ENCODE measurements at places on chromosomes 4 and X.

DNA sequence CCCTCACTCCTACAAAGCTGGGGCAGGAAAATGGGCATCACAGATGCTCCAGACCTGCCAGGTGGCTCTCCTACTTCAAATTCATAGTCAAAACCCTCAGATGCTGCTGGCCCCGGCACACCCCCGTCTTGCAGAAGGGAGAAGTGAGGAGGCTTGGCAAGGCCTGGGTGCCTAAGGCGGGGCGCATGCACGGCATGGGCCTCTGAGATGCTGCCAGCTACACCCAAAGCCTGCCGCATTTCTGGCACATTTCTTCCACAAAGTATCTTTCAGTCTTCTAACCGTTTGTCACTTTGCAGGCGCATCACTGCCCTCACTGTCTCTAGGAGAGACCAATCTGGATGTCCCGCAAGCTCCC, 19.6 kb downstream of the WDR1 start:
- DNase-seq = no peak

- DNase-seq = no peak
Measured at GRCh38 chr4:159540501-159540900, 437.6 kb downstream of the RAPGEF2 start.

- no peak for DNase-seq
Measured at GRCh38 chr4:138851391-138852335, 163.9 kb upstream of the NOCT start.

- no peak for DNase-seq
Measured at GRCh38 chr4:31455612-31456011, 735.4 kb downstream of the PCDH7 start.

- DNase-seq = no peak
Measured at GRCh38 chr4:163527172-163527571, 32.7 kb downstream of the TMA16 start.

DNA sequence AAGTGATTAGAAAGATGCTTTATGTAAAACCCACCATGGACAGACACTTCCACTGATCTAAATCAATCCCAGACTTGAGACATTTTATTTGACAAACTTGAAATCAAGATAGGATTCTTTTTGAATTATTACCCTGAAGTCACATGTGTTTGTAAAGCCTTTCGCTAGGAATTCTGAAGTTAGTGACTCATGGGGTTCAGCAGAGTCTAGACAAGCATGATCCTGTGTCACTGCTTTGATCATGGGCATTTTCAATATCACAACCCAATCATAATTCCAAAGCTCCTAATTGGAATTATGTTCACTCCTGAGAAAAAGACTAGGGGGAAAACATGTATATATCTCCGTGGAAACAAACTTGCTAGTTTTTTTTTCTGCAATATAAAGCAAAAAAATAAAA, 67.5 kb upstream of the BMP3 start:
- DNase-seq = no peak

GRCh38 chr4:6378493-6379445, 93.6 kb downstream of the PPP2R2C start:
- DNase-seq = no peak

- no peak for DNase-seq
Measured at GRCh38 chr4:12488672-12489071, 995.5 kb downstream of the RAB28 start.

DNA sequence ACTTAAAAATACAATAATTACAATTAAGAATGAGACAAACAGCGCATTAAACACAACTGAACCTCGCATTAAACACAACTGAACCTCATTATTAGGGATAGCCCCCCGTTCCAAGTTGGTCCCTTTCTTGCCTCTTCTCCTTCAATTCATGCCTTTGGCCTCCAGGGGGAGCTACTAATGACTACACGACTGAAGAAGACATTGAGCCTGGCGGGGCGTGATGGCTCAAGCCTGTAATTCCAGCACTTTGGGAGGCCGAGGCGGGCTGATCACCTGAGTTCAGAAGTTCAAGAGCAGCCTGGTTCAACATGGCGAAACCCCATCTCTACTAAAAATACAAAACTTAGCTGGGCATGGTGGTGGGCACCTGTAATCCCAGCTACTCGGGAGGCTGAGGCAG, 56.4 kb upstream of the NWD2 start:
- no peak for DNase-seq

GRCh38 chr4:139770361-139770760, 104.7 kb downstream of the MGST2 start:
- no peak for DNase-seq

- no peak for DNase-seq
Measured at GRCh38 chrX:17792826-17793225, 55.5 kb downstream of the SCML1 start.

GRCh38 chrX:119624951-119625668, 18.9 kb upstream of the NKRF start:
- DNase-seq = no peak

- DNase-seq = no peak
Measured at GRCh38 chr4:85803856-85804255, 328.9 kb downstream of the ARHGAP24 start.

DNA sequence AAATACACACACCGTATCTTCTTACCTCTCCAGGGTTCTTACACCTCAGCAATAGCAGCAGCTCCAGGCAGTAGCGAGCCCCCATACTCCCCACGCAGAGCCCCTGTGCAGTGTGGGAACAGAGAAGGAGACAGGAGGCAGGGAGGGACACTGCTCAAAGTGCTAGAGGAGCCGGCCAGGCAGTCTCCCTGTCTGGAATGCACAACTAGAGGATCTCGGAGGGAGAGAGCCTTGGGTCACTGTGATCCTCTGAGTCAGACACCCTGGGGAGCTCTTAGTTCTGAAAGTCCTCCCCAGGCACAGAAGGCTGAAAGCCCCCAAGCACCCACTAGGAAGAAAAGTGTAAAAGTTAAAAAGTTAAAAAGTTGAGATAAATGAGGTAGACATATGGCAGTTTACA, 16.0 kb downstream of the AMELX start:
- no peak for DNase-seq

- no peak for DNase-seq
Measured at GRCh38 chr4:76366737-76367136, 54.2 kb downstream of the CCDC158 start.

DNA sequence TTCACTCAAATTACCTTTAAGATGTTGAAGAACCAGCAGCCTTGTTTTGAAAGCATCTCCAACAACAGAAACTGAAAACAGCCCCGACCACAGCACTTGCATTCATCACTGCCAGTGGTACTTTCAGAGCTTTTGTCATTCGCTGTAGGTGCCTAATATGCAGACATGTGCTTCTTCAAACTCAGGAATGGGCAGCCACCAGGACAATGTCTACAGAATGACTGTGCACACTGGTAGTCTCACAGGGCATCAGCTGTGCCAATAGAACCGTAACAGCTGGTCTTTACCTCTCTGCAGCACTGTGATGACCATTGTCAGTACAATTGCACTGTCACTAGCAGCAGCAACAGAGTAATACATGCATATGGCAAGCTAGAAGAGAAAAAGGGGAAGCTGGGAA, 1149.7 kb downstream of the STPG2 start:
- DNase-seq = no peak

DNA sequence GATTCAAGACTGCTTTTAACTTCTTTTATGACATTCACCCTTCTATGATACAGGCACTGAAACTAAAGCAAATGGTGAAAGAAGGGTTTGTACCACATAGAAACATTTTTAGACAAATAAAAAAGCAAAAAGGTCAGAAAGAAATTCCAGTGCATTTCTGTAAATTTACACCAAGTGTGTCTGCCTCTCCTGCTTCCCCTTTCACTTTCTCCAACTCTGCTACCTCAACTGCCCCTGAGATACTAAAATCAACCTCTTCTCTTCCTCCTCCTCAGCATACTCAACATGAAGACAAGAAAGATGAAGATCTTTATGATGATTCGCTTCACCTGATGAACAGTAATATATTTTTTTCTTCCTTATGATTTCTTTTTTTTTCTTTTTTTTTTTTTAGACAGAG, 187.9 kb downstream of the LRBA start:
- DNase-seq = no peak

DNA sequence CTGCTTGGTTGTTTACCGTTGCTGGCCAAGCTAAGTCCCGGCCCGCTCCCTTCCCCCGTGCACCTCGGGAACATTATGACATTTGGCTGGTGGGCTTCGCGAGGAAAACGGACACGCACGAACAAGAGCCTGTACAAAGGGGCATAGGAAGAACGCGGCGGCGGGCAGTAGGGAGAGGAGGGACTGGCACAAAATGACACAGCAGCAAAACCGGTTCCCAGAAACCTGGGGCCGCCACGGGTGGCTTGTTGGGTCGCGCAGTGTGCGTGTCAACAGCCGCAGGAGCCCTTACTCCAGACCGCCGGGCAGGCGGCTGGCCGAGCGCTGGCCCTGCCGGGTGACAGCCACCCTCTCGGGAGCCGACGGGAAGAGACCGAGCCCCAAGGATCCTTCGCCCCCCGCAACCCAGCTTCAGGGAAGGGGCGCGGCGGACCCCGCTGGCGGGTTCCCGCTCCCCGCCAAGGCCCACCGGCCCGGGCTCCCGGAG, 1.6 kb upstream of the LIN54 start:
- no peak for DNase-seq

DNA sequence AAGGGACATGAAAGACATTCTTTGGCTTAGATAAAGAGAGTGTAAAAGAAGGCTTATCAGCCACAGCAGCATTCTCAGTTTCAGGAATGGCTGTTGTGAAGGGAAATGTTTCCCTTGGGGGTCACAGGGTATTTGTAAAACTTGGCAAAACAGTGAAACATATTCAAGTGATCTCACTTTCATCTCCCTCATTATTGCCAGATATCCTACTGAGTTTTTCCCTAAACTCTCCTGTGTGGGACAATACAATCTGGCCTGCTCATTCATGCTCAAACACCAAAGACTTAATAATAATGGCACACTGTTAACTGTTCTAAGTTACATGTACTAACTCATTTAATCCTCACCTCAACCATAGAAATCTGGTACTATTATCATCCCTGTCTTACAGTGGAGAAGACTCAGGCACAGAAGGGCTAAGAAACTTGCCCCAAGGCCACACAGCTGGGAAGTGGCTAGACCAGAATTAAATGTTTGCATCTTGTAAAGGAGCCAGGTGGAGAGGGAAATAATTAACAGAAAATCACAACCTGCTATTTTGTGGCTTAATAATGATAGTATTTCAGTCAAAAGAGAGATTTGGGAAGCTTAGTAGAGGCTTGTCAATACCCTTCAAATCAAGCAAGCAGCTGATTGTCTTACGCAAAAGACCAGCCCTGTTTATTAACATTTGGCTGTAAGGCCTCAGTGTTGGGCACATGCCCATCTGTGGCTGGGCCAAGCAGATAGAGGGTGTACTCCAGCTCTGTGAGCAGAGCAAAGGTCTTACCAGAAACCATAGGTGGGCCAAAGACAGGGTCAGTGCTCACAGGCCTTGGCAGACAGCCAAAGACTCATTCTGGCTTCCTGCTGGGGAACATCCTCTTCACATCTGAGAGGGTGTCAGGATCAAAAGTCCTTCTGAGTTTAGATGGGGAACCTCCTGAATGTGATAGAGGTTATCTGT, 17.3 kb downstream of the SMPX start:
- DNase-seq = no peak

GRCh38 chr4:40363945-40364344, 28.8 kb downstream of the CHRNA9 start:
- no peak for DNase-seq

DNA sequence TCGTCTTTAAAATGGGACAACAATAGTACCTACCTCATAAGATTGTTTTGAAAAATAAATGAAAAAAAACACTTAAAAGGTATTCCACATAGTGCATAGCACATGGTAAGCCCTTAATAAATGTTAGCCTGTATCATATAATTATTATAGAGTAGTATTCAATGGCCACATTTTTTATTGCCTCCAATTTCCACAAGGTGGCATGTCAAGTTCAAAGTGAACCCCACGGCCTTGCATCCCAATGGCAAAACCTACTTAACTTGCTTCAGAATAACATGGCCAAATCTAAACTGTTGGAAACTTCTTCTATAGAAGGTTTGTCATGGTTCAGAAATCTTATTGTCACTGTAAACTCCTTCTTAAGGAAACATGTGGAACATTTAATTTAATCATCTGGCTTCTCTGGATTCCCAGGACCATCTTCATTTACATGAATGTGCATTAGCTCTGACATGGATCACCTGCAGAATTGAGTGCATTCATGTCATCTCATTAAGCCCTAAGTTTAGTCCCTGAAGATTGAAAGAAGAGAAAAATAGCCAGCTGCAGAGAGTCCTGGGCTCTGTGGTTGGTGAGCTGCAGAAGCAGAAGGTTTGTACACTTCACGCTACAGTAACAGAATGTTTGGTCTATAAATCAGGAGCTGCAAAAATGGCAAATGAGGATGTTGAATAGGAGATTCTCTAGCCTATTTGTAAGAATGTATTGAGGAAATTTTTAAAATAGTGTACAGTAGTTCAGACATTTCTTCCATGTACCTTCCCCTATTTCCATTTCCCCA, 61.0 kb downstream of the ANXA3 start:
- no peak for DNase-seq

- DNase-seq = no peak
Measured at GRCh38 chr4:40672528-40673522, 43.2 kb upstream of the RBM47 start.

DNA sequence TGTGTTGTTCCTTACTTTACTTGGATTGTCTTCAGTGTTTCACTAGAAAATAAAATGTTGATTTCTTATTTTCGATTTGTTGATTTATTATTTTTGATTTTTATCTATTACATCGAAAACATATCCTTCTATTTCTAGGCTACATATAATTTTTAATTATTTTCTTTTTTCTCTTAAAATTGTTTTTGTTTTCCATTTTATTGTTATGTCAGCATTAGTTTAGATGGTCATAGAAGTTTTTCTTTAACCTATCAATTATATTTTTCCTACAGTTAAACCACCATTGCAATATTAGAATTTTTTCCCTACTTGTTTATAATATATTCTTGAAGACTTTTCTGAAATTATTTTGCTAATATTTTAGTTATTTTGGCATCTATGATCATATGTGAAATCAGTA, 1685.1 kb downstream of the RPA4 start:
- DNase-seq = no peak

DNA sequence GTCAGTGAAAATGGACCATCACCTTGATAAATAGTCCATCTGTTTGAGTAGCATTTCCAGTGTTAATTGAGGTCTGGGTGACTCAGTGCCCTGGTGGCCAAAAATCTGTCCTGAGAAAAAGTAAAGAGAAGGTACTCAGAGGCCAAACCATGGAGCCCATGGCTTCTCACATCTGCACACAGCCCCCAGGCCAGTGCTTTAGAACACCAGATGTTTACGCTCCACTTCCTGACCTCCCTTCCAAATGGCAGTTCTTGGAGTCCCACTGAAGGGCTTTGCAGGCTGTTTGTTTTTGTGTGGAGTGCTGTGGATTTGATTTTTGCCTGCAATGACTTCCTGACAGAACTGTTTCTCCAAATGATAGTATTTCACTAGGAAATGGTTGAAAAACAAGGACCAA, 60.2 kb upstream of the GPC4 start:
- no peak for DNase-seq

DNA sequence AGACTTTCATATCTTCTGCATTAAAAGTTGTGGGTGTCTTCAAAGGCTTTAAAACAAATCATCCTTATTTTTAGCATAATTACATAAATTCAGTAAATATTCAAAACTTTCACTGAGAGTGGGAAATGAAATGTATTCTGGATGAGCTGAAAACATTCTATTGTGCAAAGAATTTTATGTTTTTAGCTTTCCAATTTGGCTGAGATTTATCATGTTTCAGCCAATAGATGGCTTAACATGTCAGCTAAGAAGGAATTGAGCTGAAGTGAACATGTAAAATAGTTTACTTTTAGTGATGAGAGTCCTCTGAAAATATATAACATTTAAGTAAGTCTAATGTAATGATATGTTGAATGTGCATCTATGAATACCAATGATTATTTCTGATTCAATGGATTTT, 213.5 kb upstream of the GIMD1 start:
- DNase-seq = no peak

Measured in stimulated activated CD4-positive, alpha-beta T cell treated with anti-CD3 and anti-CD28 coated beads, Interleukin-1b, Interleukin-23, amount 100 ng/mL, for 1 hour (primary cell).